ENCODE measurements at places on chromosomes 3 and 15.

DNA sequence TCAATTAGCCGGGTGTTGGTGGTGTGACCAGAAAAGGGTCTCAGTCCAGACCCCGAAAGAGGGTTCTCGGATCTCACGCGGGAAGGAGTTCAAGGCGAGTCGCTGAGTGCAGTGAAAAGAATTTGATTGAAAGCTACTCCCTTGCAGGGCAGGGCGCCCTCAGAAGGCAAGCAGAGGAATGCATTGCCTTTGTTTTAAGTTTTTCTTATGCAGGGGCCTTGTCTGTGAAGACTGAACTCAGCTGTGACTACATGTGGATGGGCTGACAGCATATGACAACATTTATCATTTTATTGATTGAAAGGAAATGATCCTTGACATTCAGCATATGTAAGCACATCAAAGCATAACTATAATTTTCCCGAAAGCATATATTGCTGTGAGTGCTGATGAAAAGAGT lies 11.8 kb downstream of the CPN2 start:
- DNase-seq = no peak

- DNase-seq = no peak
These were observed 32.9 kb downstream of the MTHFS start for GRCh38 chr15:79863886-79864285.

GRCh38 chr15:23566071-23566554 lies 639 bp downstream of the MKRN3 start:
- no peak for DNase-seq

GRCh38 chr3:129936757-129937156 lies 37.8 kb upstream of the TRH start:
- peak; percentile 72 for DNase-seq

DNA sequence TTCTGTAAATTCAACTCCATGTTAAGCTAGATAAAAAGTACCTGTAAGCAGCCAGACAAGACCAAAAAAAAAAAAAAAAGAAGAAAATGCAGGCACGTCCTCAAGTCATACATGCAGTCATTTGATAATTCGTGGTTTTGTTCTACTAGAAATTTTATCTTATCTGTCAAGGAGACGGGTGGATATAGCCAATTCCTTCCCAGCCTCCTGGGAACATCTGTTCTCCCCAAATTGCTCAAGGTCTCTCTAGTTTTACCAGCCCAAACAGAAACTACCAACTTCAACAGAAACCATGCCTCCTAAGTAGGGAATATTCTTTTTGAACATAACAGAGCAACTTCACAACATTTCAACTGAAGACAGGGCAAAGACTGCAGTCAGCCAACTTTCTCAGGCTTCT lies 19.5 kb downstream of the RYK start:
- DNase-seq = no peak

DNA sequence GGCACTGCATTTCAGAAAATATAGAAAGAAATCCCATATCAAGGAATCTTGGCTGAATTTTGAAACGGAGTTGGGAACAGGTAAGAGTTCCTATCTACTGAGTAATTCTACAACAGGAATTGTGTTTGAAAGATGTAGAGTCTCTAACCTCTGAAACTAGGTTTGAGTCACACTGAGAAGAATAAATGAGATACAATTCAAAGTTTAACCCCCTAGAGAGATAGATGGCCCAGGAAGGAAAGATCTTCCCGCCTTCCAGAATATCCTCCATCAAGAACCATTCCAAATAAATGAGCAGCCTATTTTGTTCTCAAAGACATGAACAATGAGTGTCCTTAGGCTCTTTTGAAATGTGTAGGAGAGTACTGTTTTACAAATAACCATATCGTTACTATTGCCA lies 2.9 kb upstream of the ANP32A start:
- DNase-seq = no peak

- no peak for DNase-seq
These were observed 12.3 kb downstream of the THBS1 start for GRCh38 chr15:39593071-39593655.

Measured in renal cortical epithelial cell (primary cell).